H9 (cell line): ENCODE measurements at places on chromosomes 1 and 21.
A peak's percentile ranks its signal among the peaks of the same experiment; 100 is the strongest.

- H3K4me3 ChIP-seq: no peak overlapping the region
- peaks cover 2% of the 10 kb centered on the region for H3K4me1 ChIP-seq
- no peak overlapping the region for H3K27ac ChIP-seq
- no peaks in the 10 kb centered on the region for H3K36me3 ChIP-seq
- H3K27me3 ChIP-seq: no peaks in the 10 kb centered on the region
- DNase-seq: peak; percentile 36
Measured at GRCh38 chr1:182279724-182280503, 111.7 kb downstream of the GLUL start.

GRCh38 chr1:2460996-2461751 is 14.9 kb upstream of the PLCH2 start:
- H3K4me1 ChIP-seq: no peaks in the 10 kb centered on the region
- H3K36me3 ChIP-seq: no peaks in the 10 kb centered on the region
- no peak overlapping the region for H3K27ac ChIP-seq

DNA sequence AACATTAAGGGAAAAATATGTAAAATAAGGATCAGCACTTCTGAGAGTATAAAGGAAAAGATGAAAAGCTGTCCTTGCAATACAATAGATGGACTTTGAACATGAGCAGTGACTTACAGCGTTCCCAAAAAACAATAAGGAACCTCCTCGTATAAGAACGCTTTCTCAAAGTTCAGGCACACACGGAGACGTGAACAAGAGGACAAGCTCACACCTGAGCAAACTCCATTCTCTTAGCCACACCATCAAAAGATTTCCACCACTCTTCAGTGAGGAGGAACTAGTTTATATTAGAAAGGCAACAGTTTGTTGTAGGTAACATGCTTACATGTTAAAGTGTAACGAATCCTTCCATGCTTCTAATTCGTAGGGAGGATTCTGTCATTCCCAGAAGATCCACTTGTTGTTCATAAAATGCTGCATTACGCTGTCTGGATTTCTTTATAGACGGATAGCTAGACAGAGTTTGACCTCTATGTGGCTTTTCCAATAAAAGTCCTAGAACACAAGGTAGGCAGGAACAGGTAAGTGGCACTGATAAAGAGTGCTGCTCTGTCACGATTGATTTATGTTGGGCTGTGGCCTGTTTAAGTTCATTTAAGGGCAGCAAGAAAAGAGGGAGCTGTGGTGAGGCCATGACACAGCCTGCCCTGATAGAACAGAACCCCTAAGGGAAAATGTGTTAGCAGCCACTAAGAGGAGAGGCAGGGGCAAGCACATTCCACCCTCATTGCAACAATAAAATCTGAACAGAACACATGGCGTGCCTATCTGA is 37.0 kb upstream of the ATP1A1 start:
- no peak overlapping the region for H3K27ac ChIP-seq
- no peak overlapping the region for H3K4me3 ChIP-seq
- no peaks in the 10 kb centered on the region for H3K36me3 ChIP-seq
- H3K4me1 ChIP-seq: peaks cover 3% of the 10 kb centered on the region; the same call in 1 of the 2 replicates

DNA sequence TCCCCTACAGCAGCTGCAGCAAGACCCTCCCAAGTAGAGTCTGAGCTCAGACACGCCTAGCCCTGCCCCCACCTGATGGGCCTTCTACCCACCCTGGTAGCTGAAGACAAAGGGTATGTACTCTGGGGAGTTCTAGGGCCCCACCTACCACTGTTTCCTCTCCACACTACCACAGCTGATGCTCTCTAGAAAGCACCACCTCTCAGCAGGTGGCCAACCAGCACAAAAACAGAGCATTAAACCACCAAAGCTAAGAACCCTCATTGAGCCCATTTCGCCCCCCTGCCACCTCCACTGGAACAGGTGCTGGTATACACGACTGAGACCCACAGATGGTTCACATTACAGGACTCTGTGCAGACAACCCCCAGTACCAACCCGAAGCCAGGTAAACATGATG is 258.9 kb downstream of the SETD4 start:
- DNase-seq: no peak
- no peak overlapping the region for H3K4me3 ChIP-seq
- no peaks in the 10 kb centered on the region; the same call in 1 of the 2 replicates for H3K36me3 ChIP-seq

GRCh38 chr1:45867697-45868348 is 64.4 kb downstream of the MAST2 start:
- H3K27me3 ChIP-seq: no peaks in the 10 kb centered on the region
- H3K4me3 ChIP-seq: no peak overlapping the region
- DNase-seq: no peak
- H3K36me3 ChIP-seq: no peaks in the 10 kb centered on the region

GRCh38 chr21:39537571-39537970 is 75.2 kb upstream of the B3GALT5 start:
- peaks cover 58% of the 10 kb centered on the region for H3K36me3 ChIP-seq
- H3K4me3 ChIP-seq: no peak overlapping the region
- H3K27me3 ChIP-seq: no peaks in the 10 kb centered on the region
- DNase-seq: peak; percentile 76
- H3K27ac ChIP-seq: peak overlapping the region; percentile 35
- peaks cover 4% of the 10 kb centered on the region; the same call in 1 of the 2 replicates for H3K4me1 ChIP-seq

DNA sequence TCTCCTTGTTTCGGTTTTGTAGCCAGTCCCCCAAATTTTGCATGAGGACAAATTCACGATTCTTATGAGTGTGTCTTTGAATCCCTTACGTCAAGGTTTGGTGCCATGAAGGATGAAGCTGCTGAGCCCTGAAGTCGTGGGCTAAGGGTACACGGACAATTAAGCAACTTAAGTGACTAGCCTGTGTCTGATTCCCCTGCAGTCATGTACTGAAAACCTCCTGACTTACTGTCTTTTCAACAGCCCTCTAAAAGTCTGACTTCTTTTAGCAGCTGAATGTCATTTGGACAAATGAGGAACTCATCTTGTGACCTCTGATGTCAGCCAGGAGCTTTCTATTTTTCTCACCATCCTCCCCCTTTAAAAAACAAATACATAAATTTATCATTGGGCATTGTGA is 27.1 kb upstream of the C1orf105 start:
- H3K27me3 ChIP-seq: no peaks in the 10 kb centered on the region
- no peak for DNase-seq
- no peak overlapping the region for H3K4me3 ChIP-seq
- peaks cover 4% of the 10 kb centered on the region; the same call in 1 of the 2 replicates for H3K4me1 ChIP-seq

GRCh38 chr1:73800376-73800775 is 397.6 kb downstream of the LRRIQ3 start:
- H3K4me3 ChIP-seq: no peak overlapping the region
- H3K4me1 ChIP-seq: no peaks in the 10 kb centered on the region
- no peak overlapping the region for H3K27ac ChIP-seq
- no peak for DNase-seq
- no peaks in the 10 kb centered on the region for H3K27me3 ChIP-seq
- no peaks in the 10 kb centered on the region for H3K36me3 ChIP-seq

DNA sequence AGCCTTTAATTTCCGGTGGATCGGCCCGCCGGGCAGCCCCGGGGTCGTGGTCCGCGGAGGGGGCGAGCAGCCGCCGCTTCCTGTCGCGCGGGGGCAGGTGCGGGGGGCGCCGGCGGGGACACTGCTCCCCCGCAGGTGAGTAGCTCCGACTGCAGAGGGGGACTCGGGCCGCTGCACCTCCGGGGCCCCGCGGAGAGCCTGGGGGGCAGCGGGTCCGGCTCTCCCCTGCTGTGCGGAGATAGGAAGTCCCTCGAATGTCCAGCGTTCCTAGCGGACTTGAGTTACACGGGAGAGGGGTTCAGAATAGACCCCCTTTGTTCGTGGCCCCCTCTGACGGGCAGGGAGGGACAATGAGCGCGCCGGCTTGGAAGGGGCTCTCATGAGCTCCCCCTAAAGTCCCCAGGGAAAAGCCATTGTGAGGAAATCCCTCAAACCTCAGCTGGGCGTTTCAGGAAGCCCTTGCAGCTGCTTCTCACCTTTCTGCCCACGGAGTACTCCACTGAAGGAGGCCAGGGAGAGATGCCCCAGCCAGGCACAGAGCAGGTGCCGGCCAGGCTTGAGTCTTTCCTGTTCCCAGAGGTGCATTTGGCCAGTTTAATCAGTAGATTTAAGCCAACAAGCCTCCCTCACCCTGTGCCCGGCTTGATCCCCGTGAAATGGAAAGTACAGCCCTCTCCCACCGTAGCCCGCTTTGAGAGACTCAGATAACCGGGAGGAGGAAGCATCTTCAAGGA is 925 bp downstream of the PDE9A start:
- peaks cover 3% of the 10 kb centered on the region; the same call in 1 of the 2 replicates for H3K36me3 ChIP-seq
- H3K4me3 ChIP-seq: peak overlapping the region; percentile 76
- peaks cover 10% of the 10 kb centered on the region; the same call in 1 of the 2 replicates for H3K4me1 ChIP-seq
- H3K27ac ChIP-seq: no peak overlapping the region
- no peaks in the 10 kb centered on the region for H3K27me3 ChIP-seq

DNA sequence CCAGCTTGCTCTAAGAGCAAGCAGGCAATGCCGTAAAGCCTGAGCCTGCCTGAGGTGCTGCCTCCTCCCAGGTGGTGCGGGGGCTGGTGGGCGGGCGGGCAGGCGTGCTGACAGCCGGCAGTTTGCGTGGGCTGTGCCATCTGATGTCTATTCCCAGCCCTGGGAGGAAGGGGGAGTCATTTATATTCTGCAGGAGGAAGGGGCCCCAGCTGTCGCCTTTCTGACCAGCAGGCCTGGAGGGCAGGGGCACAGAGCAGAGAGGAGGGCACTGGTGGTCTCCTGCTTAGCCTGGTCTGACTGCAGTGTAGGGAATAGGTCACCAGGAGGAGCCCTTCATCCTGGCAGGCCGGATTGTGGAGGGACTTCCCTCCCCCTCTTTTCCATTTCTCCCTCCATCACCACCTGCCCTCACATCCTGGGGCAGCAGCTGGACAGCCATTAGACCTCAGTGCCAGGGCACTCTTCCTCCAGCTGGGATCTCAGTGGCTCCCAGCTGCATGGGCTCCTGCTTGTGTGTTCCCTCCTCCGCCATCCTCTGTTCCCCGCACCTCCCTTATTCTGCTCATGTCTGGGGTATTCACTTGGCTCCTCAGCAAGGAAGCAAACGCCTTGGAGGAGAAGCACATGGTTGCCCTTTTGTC is 4.4 kb downstream of the CYB561D1 start:
- no peak overlapping the region for H3K4me3 ChIP-seq
- H3K36me3 ChIP-seq: no peaks in the 10 kb centered on the region; the same call in 2 of the 3 replicates
- peak; percentile 84 for DNase-seq

DNA sequence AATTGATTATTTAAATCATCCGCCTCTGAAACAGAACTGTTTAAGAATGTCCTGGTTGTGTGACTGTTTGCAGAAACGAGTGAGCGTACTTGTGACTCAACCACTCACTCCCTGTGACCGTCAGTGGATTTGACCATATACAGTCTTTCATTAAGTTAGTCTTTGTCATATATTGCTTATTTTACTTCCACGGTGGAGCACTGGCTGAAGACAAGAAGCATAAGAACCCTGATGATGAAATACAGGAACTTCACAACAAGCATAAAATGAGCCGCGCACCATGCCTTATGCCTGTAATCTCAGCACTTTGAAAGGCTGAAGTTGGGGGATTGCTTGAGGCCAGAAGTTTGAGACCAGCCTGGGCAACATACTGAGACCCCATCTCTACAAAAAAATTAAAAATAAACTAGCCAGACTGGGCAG is 194.0 kb downstream of the TOMM20 start:
- H3K4me3 ChIP-seq: no peak overlapping the region
- DNase-seq: peak; percentile 6
- H3K36me3 ChIP-seq: no peaks in the 10 kb centered on the region
- H3K4me1 ChIP-seq: no peaks in the 10 kb centered on the region
- no peaks in the 10 kb centered on the region for H3K27me3 ChIP-seq

GRCh38 chr21:45535341-45536081 is 6.7 kb downstream of the SLC19A1 start:
- no peaks in the 10 kb centered on the region for H3K27me3 ChIP-seq
- no peak for DNase-seq
- no peak overlapping the region for H3K4me3 ChIP-seq
- peaks cover 21% of the 10 kb centered on the region for H3K36me3 ChIP-seq
- no peak overlapping the region for H3K27ac ChIP-seq
